ENCODE measurements at places on chromosomes 5 and 9. TPM values are rescaled to one million over a fixed set of nuclear protein-coding genes. Genes with fewer than 3 reads are reported as not detected.
A peak's percentile ranks its signal among the peaks of the same experiment; 100 is the strongest.

DNA sequence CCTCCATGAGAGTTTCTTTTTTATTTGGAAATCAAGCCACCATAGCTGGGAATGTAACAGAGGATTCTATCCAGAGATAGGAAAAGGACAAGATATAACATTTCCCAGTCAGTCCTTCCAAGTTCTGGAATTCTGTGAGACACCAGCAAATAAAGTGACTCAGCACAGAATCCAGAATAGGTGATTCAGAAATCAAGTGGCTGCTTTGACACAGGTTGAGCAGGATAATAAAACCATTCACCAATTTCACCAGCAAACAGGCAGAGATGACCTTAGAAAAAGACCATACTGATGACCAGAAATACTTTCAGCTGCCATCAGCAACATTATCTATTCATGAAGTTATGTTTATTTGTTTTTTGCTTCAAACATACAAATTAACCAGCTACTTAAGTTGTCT, 491.5 kb upstream of the TUSC1 start:
- no peak for DNase-seq

GRCh38 chr5:154755361-154756008, at the start of gene LARP1:
LARP1 (plus strand) TSS chr5:154755377; CDS start chr5:154755758, 381 bp downstream.
- DNase-seq: peak; percentile 75

Gene MROH2B
- total RNA-seq: not detected

DNA sequence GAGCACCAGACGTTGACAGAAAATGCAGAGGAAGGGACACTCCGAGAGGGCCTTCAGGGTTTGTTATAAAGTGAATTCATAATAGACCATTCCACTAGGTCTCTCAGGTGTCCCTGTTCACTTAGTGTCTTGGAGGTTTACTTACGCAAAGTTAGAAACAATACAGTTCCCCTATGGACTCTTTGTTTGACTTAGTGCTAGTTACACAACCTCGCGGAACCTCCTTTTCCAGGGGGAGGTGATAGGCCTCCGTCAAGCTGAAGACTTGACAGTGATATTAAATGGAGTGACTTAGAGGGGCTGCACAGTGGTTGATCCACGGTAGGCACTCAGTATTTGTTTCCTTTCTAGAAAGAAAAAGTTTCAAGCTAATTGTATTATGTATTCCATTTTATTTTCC, 1.3 kb downstream of the CCT5 start:
- DNase-seq: no peak

GRCh38 chr9:137295849-137296669, 6.0 kb downstream of the NRARP start:
- no peak for DNase-seq

DNA sequence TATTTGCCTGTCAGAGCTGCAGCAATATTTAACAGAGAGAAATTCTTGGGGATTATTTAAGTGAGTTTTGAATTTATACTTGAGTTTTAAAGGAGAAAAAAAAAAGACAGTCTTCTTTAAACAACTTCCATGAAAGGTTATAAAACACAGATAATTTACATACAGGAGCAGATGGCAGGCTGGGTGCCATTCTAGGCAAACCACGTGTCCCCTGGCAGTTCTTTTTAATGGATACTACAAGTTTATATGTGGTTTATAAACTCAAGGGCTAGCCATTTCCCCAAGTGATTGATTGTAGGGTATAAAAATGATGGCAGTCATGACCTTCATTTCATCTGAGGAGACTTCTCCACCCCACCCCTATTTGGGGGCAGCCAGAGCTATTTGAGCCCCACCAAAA, 166.6 kb downstream of the FSTL4 start:
- DNase-seq: no peak

DNA sequence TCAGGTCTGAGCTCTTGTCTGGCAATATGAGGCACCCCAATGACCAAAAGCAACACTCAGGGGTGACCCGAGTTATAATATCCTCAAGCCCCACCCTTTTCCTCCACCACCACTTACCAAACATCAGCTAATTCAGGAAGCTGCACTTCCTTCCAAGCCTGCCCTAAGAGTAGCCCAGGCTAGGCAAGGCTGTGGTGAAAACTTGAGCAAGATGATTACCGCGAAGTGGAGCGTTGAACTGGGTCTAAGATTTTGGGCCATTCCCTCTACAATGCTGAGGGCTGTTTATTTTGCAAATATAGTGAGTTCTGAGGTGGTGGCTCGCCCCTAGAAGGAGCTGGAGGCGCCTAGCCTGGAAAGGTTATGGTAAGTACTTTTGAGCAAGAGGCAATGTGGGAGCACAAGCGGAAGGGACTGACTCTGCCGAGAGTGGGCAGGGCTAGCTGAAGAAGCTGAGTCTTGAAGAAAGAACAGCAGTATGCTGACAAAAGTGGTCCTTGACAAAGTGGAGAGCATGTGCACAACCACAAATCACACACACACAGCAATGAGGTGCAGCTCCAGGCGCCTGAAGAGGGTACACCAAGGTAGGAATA, at the start of gene HK3:
Gene HK3, minus strand, starts transcription at position 51 of the 596 bp plus-strand sequence. CDS start 3,187 bp downstream, outside the sequence.
- DNase-seq: no peak

DNA sequence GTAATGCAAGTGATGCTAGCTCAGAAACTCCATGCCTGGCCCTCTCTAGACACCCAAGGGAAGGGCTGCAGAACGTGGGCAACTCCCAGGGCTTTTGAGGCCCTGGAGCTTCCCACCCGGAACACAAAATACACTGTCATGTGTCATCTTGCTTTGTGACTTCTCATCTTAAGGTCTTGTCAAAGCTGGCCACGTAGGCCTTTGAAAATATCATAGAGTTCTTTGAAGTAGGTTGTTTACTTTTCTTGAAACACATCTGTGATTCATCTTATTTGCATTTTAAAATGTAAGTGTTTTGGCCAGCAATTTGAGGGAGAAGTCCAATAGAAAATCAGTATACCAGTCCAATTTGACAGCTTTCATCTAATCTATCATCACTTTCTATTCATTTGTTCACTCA, 40.2 kb upstream of the PALM2AKAP2 start:
- DNase-seq: no peak

- no peak for DNase-seq
Observed at GRCh38 chr5:36685631-36686288, 79.4 kb downstream of the SLC1A3 start.

Gene SNCAIP
- total RNA-seq: 1.4 TPM

Gene GDF9
- total RNA-seq: not detected

- DNase-seq: no peak
Observed at GRCh38 chr5:127441799-127442484, 75.5 kb upstream of the PRRC1 start.

DNA sequence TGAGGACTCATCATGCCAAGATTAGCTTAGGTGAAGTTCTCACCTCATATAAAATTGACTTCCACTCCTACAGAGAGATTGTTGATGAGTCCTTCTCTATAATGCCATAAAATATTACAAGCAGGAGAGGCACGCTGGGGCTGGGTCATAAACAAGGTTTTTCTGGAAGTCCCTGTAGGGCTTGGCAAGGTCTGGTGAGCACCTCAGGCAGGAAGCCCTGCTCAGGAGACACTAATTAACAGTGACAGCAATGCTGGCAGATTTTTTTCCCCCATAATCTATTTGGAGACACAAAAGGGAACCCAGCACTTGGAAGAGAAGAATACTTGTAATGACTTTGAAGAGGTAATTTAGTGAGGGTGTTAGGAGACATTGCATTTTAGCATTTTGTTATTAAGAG, 118.7 kb downstream of the DIRAS2 start:
- DNase-seq: no peak

- DNase-seq: no peak
Observed at GRCh38 chr5:149636861-149637246, 55.6 kb downstream of the ARHGEF37 start.

Gene MAMDC4
- 2.9 TPM for total RNA-seq

Gene MPDZ
- 16.6 TPM for total RNA-seq

Data from esophagus squamous epithelium (tissue), 5 donors.